ENCODE measurements at places on chromosomes 11 and 22.

DNA sequence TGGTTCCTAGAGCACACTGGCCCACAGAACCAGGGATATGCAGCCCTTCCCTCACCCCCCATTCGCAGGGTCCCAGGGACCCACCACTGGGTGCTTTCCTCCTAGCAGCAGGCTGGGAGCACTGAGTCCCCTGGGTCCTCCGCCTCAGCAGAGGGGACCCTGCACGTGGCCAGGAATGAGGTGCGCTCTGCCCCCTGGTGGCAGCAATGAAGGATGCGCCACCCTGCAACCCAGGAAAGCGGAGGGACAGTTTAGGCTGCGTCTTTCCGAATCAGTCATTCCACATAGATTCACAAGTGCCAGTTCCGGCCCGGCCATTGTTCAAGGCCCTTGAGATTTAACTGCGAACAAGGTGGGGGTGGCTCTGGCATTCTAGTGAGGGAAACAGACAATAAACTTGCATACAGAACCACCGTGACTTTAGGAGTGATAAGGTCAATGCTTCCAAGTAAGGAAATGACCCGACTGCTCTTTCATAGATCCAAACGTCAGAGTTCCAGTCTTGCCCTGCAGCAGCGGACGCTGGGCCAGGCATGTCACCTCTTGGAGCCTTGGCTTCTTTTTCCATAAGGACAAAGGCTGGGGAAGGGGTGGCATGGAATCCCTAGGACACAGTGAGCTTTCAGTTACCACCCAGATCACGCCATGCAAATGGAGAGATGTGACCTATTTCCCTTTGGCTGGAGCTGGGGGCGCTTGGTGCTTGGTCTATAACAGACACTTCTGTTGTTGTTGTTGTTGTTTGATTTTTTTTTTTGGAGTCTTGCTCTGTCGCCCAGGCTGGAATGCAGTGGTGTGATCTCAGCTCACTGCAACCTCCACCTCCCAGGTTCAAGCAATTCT lies 7.7 kb downstream of the RIN1 start:
- DNase-seq: peak; percentile 69

DNA sequence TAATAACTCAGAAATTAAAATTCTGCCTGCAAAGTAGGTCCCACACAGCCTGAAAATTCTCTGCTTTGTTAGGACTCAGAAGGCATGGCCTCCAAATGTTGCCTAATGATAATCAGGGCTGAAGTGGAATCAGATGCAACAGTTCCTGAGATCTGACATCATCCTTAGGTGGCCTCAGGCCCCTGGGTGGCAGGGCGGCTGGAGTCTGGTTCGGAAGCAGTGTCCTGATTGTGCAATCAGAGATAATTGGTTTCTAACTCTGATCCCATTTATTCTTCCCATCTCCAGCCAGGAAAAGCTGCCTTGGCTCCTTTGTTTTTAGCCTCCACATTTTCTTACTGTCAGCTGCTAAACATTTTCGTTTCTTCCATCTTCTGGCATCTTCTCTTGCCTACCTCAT lies 399.3 kb downstream of the OPCML start:
- no peak for DNase-seq

- no peak for DNase-seq
These were observed 31.2 kb downstream of the ARHGAP8 start for GRCh38 chr22:44783581-44783980.

DNA sequence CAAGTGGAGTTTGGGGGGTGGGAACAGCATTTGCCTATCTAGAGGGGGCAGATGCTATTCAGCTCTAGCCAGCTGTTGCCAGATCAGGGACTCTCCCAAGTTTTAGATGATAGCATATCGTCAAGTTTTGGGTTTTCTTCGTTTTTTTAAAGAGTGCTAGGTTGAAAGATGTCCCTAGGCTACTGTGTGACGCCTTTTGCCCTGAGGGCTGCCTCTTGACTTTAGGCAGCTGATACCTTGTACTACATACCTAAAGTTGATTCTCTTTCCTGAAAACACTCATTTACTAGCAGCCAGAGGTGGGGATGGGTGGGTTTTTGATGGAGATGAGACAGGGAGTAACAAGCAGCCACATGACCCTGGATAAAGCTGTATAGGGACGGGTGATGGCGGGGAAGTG lies 87.1 kb downstream of the ABTB2 start:
- no peak for DNase-seq

GRCh38 chr11:14112721-14113120 lies 150.2 kb downstream of the SPON1 start:
- DNase-seq: no peak

- DNase-seq: peak; percentile 86
These were observed 62.4 kb upstream of the BMAL1 start for GRCh38 chr11:13215149-13215548.

DNA sequence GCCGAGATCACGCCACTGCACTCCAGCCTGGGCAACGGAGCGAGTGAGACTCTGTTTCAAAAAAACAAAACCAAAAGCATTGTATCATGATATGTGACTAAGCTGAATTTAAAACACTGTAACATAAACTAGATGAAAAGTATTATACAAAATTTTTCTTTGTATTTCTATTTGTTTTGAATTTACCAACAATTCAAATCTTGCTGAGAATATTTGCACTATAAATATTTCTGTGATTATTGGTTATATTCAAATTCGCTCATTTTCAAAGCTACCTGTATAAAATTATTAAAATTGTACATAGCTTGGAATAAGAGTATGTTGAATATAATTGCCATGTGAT lies 101.9 kb upstream of the SERPIND1 start:
- DNase-seq: no peak

- DNase-seq: no peak
These were observed 9.4 kb downstream of the MUC5B start for GRCh38 chr11:1232021-1232882.

DNA sequence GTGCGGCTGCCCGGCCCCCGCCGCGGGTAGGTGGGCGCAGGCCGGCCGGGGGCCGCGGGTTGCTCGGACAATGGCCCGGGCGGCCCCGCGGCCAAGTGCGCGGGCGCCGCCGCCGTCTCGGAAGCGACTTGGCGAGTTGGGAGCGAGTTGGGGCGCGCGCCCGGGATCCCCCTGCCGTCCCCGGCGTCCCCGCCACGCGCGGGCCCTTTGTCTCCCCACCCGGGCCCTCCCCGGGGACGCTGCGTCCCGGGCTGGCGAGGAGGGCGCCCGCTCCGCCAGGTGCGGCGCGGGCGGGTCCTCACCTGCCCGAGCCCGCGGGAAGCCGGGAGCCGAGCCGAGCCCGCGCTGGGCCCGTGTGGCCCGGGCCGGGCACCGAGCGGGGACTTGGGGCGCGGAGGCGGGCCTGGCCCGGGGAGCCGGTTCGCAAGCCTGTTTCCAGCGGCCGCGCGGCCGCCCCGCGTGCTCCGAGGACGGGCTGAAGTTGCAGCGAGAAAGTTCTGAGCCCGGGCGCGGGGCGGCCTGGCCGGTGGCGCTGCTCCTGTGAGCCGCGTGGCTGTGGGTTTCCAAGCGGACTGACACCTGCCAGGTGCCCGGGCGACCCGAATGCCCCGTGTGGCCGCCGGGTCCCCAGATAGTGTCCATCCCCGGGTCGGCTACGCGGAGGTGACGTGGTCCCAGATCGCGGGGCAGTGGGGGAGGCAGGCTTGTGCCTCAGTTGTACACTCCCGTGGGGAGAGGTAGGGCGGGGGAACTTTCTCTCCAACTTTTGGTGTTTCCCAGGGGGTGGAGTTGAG lies 586 bp downstream of the LRP5 start:
- DNase-seq: no peak

- DNase-seq: peak; percentile 33
These were observed 2.2 kb upstream of the RFPL2 start for GRCh38 chr22:32206774-32207758.

DNA sequence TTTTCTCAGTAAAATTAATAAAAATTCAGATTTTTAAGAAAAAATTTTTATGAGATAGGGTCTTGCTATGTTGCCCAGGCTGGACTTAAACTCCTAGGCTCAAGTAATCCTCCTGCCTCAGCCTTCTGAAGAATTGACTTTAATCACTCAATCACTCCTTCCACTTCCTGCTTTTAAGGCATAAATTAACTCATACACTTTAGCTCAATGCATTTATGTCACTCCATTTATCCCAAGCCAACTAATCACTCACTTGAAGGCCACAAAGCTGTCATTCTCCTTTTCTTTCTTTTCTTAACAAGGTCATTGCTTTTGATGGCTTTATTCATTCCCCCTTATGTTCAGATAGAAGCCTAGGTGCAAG lies 877 bp downstream of the ALG9 start:
- DNase-seq: no peak

- DNase-seq: no peak
These were observed 265.4 kb upstream of the ARHGAP20 start for GRCh38 chr11:110977661-110978060.

GRCh38 chr11:20353829-20354434 lies 9.6 kb upstream of the HTATIP2 start:
- DNase-seq: peak; percentile 64

DNA sequence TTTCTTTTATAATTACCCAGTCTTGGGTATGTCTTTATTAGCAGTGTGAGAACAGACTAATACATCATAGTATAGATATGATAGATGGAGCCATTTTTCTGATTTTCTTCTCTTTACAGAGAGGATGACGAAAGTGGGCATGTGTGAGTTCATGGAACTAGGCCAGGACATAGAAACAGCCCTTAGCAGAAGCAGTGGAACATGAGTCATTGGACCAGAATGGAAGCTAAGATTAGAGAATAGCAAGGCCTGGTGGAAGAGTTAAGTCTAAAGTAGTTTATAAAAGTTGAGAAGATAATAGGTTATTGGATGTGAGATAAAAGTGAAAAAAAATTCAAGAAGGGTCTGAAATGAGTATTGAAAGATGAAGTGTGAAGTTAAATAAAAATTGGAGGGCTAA lies 97.0 kb upstream of the MPPED2 start:
- DNase-seq: no peak

DNA sequence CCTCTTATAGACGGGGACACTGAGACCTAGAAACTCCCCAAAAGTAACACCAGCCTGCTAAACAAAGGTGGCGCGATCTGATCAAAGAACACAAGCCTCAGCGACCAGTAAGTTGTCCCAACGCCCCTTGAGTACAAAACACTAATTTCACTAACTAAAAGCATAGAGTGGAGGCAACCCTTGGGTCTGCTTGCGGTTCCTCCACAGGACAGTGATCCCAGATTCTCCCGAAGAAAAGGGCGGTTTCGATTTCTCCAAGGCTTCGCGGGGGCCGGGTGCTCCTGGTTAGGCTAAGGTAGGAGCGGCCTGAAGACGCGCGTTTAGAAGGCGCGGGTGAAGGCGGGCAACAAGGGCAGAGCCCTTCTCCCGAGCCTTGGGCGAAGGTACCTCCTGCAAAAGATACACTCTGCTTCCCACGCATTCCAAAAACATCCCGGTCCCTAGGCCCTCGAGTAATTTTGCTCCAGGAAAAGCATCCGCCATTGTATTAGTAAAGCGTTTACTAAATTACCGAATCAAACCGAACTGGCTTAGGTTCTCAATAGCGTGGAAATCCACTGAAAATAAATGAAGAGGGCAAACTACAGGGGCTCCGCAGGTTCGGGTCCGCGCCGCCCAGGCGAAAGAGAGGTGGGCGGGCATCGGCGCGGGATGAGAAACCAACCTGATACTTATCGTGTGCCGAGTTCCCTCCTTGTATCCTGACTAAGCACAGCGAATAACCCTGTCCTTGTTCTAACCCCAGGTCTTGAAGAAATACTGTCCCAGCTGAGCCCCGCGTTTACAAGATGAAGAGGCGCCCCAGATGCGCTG lies 2.0 kb downstream of the WT1 start:
- DNase-seq: no peak

- no peak for DNase-seq
These were observed 79.3 kb upstream of the TENM4 start for GRCh38 chr11:79520086-79520485.

DNA sequence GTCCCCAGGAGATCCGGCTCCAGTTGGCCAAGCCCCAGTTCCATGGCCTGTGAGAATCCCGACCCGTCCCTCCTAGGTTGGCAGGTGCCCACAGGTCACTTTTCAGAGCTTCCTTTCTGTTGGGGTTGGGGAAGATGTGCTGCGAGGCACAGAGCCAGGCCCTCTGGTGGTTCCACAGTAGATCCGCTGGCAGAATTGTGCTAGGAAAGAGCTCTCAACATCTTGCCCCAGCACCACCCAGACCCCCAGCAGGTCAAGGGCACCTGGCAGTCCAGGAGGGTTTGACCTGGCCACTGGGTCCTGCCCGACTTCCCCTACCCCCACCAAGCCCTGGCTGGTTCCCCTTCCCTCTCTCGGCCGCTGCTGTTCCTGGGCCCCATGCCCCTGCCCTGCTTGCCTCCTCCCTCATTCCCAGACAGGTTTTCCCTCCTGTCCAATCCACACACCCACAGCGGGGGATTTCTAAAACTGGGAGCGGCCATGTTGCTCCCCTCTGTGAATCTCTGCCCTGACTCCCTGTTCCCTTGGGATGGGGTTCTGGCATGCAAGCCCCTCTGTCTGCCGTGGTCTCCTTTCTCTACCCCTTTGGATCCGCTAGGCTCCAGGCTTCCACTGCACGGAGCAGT lies 26.2 kb upstream of the GCAT start:
- DNase-seq: no peak

DNA sequence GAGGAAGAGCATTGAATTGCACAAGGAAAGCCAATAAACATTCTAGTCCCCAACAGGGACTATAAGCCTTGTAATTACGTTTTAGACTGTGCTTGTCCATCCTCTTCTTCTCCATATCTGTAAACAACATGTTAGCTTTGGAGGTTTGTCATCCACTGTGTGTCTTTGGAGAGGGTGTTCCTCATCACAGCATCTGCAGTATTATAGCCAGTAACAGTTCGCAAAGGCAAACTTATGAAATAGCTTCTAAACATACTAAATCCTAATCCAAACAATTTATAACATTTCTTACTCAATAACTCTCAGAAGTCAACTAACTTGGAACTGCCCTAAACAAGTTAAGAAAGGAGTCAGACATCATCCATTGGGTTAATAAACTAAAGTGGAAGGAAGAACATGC lies 10.3 kb upstream of the BDNF start:
- DNase-seq: no peak

DNA sequence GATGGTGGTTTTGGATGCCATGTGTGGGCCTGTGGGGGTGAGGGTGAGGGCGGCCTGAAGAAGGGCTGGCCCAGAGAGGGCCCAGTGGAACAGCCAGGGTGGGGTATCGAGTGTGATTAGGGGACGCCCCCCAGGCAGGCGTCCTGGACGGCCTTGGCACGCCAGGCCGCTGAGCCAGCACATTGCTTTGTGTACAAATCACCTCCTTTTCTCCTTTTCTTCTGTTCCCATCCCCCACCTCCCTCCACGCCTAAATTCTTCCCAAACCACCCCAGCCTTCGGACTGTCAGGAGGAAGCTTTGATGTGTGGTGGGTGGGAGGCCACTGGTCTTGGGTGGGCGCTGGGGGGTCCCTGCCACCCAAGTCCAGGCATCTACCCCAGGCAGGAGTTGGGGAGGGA lies 7.8 kb upstream of the CD248 start:
- DNase-seq: no peak

- DNase-seq: no peak
These were observed 30.4 kb downstream of the OR6Q1 start for GRCh38 chr11:58060939-58061672.

GRCh38 chr22:30873661-30874060 lies 94.9 kb downstream of the MORC2 start:
- DNase-seq: no peak

All from lung microvascular endothelial cell (primary cell).